ENCODE measurements at places on chromosomes 1 and 21.

DNA sequence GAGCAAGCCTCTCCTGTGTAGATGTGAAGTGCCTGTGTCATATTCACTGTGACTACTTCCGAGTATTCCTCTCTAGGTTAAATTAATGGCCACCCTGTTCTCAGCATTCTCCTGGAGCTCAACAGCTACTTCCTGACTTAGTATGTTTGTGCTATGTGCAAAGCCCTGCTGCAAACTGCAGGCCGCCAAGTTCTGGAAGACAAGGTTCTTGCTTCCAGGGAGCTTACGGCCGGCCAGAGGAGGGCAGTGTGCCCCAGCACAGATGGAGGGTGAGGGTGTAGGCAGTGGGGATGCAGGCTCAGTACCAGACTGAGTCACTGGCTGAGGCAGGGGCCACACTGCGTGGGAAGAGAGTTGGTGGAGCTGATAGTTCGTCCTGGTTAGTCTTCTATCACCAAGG, 43.2 kb downstream of the ELK4 start:
- no peak for DNase-seq

- DNase-seq: no peak
Observed at GRCh38 chr21:44940116-44940631, 345 bp downstream of the SLX9 start.

DNA sequence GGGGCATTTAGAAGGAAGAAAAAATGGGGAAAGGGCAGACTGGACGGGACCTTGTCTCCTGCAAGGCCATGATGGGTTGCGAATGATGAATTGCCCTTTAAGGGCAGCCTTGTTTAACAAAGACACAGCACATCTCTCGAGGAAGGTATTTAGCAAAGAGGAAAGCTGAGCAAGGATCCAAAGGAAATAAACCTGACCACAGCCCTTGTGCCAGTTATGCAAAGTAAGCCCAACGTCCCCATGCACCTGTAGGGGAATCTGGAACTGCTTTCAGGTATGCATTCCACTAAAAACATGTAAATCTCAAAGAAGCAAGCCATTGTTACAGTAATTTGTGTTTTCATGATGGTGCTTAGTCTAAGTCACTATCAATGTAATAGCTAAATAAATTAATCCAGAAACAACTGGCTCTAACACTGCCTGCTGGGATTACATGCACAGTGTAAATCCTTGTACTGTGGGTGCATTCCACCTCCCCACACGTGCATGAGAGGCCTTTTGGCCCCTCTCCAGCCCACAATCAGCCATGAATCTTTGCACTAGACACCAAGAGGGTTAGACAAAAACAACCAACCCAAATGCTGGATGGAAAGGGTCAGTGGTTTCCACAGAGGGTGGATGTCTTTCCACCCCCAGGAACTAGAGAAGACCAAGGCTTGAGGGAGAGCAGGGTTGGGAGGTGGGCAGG, 228.8 kb upstream of the KAZN start:
- no peak for DNase-seq

DNA sequence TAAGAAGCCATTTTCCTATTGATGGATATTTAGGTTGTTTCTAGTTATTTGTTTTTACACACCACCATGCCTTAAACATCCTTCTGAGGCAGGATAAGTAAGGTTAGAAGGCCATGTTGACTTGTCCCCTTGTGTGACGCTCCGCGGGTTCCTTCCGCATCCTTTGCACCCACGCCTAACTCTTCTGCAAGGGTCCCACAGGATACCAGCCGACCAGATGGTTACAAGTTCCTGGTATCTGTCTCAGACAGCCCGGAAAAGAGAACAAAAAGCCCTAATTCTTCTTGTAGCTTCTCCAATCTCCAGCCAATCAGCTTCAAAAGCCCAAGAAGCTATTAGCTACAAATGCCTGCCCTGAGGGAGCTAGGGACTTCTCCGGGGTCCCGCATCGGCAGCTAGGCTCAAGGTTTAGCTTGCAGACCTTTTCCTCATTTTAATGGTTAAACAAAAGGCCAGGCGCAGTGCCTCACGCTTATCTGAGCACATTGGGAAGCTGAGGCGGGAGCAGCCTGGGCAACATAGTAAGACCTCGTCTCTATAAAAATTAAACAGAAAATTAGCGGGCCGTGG, 4.9 kb upstream of the OTUD3 start:
- DNase-seq: no peak

DNA sequence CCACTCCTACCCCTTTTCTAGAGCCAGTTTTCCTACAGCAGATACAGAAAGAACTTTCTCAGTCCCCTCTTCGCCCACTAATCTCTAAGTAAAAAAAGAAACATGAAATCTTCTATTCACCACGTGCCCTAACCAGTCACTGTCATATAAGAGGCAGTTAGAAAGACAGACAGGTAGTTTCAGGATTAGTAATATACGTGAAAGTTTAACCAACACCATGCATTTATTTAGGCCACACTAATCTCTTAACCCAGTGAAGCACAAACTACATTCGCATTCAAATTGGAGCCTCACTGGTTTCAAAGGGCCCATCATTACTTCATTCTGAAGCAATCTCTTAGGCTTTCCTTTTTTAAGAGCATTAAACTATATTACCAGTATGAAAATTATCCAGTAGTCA, 10.1 kb downstream of the GPATCH2 start:
- DNase-seq: no peak

- DNase-seq: no peak
Observed at GRCh38 chr1:230987448-230987847, 8.6 kb downstream of the ARV1 start.

DNA sequence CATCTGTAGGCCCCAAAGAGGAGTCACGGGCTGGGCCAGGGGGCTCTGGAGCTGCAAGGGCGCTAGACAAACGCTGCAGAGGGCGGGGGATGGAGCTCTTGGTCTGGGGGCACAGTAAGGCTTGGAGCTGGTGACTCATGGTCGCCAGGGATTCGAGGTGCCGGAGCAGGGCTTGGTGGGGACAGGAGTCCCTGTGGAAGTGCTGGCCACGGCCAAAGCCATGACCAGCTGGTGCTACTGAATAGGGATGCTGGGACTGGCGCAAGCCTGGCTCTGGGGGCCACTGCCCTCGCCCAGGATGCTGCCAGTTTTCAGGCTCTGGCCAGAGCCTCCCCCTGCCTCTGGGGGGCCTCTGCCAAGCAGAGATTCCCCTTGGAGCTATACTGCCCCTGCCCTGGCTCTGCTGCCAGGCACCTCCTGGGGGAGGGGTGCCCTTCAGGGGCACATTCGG, 25.2 kb downstream of the SPOCD1 start:
- no peak for DNase-seq

- DNase-seq: no peak
Observed at GRCh38 chr21:37210130-37210529, 57.0 kb downstream of the VPS26C start.

GRCh38 chr1:17979815-17980214, 127.8 kb upstream of the IGSF21 start:
- no peak for DNase-seq

- no peak for DNase-seq
Observed at GRCh38 chr21:46108827-46109312, 11.0 kb downstream of the COL6A2 start.

GRCh38 chr1:214076708-214077065, 88.9 kb downstream of the PROX1 start:
- no peak for DNase-seq

DNA sequence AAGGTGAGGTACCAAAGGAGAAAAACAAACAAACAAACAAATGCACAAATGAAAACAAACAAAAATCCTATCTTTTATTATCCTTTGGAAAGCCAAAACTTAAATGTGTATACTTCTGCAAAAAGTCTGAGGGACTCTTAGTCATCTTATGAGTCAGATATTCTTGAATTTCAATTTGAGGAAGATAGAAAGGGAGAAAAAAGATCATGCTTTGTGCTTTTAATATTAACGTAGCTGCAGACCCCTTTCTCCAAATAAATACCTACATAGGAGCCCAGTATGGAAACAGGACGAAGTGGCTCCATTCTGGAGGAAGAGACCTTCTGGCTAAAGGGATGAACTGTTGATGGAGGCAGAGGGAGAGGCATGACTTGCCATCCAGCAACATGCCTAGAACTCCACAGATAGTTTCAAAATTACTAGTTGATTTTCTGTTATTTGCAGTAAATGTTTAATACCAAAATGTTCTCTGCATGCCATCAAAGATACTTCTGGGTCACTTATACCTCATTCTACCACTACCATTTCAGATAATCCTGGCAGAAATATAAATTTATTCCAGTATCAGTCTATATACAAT, 25.4 kb downstream of the NUP210L start:
- DNase-seq: no peak

- DNase-seq: no peak
Observed at GRCh38 chr1:67898033-67898726, 64.9 kb upstream of the GNG12 start.

GRCh38 chr1:94272388-94272787, 35.0 kb upstream of the ARHGAP29 start:
- no peak for DNase-seq

- DNase-seq: no peak
Observed at GRCh38 chr1:224852901-224853568, 76.4 kb upstream of the DNAH14 start.

DNA sequence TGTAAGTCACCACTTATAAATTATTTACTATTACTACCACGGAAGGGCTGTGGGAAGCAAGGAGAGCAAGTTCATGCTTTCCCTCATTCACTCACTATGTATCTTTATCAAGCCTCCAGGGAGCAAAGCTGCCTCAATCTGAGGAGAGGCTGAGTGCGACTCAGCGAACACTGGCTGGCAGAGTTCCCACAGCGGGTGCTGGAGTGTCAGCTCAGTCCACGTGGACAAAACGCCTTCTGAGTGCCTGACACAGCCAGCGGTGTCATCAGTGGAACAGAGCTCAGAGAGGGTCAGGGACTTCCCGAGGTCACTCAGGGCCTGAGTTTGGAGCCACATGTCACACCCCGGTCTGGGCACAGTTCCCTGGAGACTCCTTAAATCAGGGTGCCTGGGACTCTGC, 16.9 kb downstream of the MATN1 start:
- DNase-seq: no peak

GRCh38 chr21:40569357-40569756, 277.6 kb downstream of the DSCAM start:
- no peak for DNase-seq

DNA sequence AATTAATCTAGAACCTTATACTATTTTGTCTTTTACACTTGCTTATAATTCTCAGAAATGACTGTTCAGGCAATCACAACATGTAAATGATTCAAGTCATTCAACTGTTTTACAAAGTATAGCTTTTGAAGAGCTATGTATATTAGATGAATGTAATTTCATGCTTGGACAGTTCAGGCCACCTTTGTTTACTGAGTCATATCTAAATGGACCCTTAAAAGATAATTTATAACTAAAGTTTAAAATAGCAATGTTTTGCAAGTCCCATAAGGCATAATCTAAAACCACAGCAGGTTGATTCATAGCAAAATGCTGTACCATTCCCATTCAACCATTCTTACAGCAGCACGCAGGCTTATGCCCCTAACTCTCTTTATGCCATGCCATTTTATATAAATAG, 64.8 kb downstream of the PIK3R3 start:
- no peak for DNase-seq

DNA sequence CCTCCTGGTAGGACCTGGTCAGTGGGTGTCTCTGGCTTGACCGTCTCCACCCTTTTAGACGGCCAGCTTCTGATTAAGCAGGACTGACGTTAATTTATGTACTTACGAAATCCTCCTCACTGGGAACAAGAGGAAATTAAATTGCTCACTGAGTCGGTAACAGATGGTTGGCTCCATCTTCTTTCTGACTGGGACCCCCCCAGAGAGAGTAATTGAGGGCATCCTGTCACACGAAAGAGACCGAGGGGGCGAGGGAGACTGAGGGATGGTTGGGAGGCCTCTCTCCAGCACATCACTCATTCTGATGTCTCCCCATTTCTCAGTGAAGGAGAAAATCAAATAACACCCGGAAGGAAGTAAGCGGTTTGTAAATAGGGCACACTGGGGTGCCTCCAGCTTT, 104.8 kb downstream of the OMA1 start:
- no peak for DNase-seq

- no peak for DNase-seq
Observed at GRCh38 chr1:87739704-87740103, 411.0 kb downstream of the LMO4 start.

DNA sequence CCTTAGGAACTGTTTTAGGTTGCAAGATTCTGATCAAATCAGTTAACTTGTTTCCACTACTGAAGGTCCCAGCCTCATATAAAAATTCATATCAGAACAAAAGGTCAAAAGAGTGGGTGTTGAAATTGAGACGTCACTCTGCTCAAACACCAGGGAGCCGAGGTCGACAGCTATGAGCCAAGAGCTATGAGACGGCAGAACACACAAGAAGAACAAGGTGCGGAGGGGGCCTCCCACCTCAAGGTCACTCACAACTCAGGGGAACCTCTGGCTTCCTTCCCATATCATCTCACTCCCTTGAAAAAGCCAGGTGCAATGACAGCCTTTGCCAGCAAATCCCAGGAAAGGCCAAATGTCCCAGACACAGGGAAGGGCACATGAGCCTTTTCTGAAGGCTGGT, 749 bp downstream of the SEC16B start:
- DNase-seq: no peak

- DNase-seq: no peak
Observed at GRCh38 chr1:42947117-42947516, 11.6 kb downstream of the SLC2A1 start.

- no peak for DNase-seq
Observed at GRCh38 chr1:21725748-21726392, 56.7 kb upstream of the RAP1GAP start.

DNA sequence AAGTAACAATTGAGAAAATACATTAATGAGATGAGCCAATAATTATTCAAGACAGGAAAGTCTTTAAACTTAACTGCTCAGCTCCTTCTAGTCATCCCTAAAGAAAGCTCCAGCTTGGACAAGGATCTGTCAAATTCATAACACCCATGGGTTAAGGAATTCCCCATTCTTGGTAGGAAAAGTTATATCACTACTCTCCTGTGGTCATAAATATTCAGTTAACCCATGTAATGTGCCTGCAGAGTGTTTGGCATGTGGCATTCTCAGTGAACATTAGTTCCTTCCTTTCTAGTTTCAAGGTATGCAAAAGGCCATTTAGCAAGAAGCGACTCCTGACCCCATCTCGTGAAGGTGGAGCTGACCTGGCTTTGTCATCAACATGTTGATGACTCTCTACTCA, 76.7 kb upstream of the VCAM1 start:
- no peak for DNase-seq

- DNase-seq: no peak
Observed at GRCh38 chr1:40094466-40095110, 2.5 kb downstream of the PPT1 start.

DNA sequence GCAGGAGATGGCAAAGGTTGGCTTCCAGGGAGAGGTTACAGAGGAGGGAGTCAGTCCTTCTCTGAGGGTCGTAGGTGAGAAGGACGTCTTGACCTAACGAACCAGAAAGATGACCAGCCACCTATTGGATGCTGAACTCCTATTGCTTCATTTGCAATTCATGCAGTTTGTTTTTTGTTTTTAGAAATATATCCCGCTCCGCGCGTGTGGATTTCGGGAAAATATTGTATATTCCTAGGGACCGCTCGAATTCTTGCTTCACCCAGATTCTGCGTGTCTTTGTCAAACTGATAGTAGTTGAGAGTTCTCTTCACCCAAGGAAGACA, 564 bp downstream of the DISP1 start:
- no peak for DNase-seq
